ENCODE measurements at places on chromosomes 6 and 20.

- DNase-seq: no peak
Measured at GRCh38 chr20:63316502-63316921, 23.5 kb downstream of the COL20A1 start.

DNA sequence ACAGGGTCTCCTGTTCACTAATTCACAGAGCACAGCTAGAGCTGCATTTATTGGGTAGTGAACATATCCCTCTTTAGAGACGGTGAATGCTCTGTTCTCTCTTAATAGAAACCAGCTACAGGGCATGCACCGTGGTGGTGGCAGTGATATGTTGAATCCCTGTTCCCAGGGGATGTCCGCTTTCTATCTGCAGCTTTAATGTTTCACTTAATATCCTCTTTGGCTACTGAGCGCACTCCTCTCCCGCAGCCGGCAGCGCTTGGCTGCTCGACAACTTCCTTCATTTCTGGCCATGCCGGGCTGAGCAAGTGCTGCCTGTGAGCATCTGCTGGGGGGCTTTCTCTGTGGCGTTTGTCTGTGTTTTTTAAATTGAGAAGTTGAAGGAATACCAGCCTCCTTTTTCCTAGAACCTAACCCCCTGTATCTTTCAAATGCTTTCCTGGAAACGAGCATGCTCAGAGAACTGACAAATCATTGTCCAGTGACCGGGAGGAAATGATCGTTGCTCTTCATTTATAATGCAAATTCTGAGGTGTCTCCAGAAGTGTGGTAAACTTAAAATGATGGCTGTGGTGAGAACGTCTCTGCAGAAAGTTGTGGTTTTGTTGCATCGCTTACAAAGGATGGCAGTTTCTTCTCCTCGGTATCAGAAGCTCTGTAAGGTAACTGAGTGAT is 297.9 kb downstream of the UTRN start:
- DNase-seq: peak; percentile 30

GRCh38 chr6:5373430-5373829 is 112.1 kb downstream of the FARS2 start:
- DNase-seq: no peak

- no peak for DNase-seq
Measured at GRCh38 chr20:49833483-49833882, 20.9 kb downstream of the SLC9A8 start.

GRCh38 chr6:169131390-169131789 is 122.3 kb downstream of the THBS2 start:
- DNase-seq: no peak

DNA sequence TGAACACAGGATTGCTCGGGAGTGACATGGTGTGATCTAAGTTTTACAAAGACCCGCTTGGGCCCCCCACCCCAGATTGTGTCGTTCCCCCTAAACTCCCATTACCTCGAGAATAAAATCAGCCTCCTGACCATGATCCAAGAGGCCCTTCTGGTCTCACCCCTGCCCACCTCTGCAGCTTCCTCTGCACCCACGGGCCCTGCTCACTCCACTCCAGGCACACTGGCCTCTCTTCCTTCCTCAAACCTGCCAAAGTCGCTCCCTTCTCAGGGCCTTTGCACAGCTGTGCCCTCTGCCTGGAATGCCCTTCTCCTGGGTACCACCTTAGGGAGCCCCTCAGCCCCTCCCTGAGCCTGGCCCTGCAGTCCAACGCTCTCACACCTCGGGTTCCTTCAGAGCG is 17.9 kb downstream of the TGM2 start:
- DNase-seq: no peak

DNA sequence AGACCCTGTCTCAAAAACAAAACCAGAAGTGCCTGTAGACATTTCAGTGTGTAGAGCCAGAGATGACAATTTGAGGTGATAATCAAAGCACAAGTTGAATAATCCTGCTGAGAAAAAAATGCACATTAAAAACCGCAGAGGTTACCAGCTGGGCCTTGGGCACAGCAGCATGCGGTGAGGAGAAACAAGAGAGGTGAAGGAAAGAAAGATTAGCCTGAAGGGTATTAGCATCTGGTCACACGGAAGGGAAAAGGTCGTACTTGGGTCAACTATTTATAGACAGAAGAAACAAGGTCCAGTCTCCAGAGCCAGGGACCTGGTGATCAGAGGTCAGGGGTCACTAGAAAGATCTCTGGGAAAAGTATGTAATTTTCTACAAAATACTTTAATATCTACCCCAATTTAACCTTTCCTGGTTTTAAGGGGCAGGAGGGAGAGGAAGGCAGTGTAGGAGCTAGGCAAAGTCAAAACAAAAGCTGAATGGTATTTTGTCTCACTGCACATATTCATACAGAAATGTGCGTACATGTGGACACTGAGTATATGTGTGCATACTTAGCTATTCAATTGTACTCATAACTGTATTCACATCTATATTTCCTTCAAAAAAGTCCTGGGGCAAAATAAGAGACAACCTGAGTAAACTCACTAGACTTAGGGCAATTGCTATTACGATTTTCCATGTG is 10.1 kb downstream of the MAP7 start:
- DNase-seq: no peak

DNA sequence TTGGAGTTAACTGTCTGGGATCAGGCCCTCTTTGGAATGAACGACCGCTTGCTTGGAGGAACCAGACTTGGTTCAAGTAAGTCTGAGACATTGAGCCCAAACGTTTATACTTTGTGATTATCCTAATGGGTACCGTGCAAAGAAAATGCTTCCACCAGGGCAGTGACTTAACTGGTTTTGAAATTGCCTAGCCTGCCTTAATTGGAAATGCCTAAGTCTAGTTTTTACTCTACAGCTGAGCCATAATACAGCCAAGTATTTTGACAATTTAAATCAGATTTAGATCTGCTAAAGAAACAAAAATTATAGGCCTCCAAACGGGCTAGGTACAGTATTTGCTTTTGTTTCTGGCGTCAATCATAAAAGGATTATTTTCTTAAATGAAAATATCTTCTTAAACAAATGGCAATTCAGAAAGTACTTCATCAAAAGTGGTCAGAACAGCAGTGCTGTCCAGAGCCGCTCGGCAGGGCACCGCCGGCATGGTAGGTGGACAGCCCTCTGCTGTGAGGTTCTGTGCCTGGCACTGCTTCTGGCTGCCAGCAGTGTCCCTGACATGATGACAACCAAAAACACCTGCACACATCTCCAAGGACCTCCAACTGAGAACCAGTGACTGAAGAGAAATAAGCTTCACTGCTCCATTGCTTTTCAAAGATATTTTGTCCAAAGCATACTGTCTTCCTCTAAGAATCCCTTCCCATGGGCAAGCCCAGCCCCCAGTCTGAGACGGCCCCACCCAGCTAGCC is 55.6 kb downstream of the EZR start:
- DNase-seq: no peak

DNA sequence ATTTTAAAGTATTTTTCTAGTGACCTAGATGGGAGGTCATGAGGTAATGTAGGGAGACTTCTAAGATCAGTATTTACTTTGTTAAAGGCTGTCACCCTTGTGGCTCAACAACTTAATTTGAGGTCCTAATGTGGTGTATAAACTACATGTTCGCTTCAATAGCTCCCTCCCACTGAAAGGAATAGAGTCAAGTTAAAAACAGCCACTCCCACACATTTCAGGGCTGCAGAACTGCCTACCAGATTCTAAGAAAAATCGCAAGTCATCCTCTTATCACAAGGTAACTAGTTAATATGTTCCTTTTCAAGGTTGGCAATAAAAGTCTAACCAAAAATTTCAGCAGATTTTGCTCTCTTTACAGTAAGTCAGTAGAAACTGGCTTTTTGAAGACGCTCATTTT is 15.1 kb downstream of the GSTA1 start:
- DNase-seq: no peak

DNA sequence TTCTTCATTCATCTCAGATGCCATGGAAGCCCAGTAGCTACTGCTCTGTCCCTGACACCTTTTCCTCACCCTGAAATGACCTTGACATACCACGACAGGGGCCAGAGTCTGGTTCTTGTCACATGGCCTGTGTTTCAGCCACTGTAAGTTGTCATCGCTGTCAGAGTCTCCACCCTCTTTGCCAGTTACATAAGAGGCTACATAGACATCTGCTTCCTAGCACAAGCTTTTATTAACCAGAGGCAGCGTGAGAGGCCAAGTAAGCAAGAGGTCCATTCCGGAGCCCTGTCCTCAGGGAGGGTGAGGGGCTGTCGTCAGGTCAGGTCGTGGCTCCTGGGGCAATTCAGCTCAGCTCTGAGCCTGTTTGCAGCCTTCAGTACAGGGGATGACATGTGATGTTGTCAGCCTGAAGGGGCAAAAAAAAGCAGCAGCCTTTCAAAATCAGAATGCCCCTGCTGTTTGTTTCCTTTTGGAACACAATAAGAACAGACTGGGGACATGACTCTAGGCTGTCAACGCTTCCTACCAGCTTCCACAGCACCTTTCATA is 146.3 kb downstream of the MTFR2 start:
- DNase-seq: no peak

- DNase-seq: no peak
Measured at GRCh38 chr6:21999012-21999528, 297.8 kb downstream of the PRL start.

DNA sequence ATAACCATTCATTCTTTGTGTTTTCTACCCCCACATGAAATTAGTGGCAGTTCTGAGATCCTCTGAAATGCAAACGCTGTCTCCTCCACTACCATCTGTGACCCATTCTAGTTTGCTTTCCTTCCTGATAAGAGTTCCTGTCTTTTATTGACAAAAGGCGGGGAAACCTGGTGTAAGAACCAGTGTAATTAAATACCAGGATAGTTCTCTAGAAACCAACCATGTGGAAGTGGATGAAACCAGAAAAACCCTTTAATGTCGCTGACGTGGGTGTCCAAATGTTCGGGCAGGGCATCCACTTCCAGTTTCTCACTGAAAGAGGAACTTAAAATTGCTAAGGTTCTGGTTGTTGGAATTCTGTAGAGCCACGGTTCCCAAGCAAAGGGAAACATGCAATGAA is 79.1 kb downstream of the TNFRSF21 start:
- no peak for DNase-seq

DNA sequence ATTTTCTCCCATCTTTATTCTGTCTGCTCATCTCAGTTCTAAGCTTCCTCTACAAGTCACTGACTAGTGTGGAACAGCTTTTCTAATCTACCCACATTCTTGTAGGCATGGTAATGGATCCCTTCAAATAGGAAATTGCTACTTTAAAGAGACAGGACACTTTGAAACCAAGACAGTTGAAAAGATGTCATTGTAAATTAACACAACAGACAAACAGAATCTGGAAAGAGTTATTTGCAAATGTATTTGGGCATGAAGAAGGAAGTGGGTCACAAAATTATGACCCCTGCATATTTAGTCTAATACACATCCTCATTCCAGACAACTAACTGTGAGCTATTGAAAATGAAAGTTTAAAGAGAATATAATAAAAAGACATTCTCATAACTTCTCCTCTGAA is 298.2 kb upstream of the MARCKS start:
- DNase-seq: no peak

DNA sequence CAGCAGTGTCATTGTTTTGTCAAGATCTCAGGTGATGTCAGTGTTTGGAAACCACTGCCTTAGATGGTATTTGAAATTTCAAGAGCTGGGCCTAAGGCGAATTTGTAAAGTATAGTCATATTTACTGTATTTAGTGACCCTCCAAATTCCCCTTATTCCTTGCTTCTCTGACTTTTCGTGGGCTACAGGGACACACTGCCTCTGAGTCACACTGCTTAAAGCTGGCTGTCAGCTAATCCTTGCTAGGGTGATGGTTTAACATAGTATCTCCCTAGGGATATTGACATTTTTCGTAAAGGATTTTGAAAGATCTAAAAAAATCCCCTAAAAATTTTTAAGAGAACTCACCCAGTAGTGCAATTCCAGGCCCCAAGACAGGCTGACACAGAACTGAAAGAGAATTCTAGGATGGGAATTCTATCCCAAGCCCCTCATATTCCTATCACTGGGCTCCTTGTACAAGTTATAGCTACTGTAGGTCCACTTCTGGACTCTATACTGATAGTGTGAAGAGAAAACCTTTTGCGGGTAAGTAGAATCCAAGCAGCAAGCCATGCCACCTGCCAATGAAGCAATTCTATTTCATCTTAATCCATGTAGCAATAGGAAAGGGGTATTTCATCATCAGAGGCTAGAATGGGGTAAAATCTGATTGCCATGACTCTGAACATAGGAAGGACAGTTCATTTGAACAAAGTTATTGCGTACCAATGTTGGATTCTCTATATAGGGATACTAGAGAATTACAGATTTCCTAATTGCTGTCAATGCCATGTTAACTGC is 4.3 kb downstream of the BMP6 start:
- DNase-seq: no peak

GRCh38 chr6:47716207-47716606 is 17.8 kb downstream of the ADGRF4 start:
- DNase-seq: no peak

- no peak for DNase-seq
Measured at GRCh38 chr6:13810688-13811446, 3.5 kb downstream of the MCUR1 start.

DNA sequence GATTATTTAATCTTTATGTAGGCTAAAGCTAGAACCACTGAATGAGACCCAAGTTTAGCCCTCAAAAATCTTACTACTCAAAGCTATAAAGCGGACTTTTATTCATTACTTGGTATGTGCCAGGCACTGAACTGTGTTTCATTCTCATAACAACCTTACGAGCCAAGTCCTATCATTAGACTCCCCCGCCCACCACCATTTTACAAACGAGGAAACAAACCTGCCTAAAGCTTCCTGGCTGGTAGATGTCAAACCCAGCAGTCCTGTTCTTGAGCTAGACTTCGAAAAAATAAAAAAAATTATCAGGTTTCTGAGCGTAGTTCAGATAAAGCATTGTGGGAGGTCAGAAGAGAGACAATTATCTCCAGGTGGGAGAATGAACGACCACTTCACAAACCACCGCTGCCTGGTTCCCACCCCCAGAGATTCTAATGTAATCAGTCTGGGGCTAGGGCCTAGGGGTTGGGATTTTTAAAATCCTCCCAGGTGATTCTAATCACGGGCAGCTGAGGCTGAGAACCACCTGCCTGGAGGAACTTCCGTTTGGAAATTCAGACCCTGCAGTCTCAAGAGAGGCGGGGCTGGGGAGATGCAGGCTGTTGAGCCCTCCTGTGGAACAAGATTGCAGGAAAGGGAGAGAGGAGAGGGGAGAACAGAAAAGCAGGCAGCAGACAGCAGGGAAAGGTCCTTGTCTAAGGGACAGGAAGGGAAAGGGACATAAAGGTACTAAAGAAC is 8.6 kb downstream of the ADTRP start:
- no peak for DNase-seq

DNA sequence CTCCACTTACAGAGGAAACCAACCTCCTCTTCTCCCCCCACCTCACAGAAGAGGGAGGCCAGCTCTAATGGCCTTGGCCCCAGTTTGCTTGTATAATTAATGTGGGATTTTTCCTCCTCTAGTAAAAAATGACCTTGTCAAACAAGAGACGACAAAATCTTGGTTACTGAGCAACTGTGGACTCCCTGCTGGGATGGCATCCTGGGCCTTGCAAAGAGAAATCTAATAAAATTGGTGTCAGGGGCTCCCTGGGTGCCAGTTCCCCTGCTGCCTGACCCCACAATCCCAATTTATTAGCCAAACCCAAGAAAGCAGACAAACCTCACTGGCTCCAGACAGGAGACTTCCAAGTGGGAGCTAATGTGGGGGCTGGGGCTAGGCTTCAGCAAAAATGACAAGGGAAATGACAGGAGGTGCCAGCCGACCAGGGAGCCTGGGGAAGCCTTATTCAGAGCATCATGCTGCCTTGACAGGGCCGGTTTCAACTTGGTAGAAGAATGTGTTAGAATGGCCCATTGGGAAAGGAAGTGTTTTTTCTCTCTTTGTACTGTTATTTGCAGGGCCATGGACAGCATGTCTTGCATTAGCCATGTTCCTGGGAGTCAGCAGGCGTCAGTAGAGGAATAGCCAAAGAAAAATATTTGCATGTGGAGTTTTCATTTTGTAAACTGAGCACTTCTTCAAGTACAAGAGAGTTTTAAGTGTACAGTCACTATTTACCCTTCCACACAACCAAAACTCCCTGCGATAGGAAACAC is 816.9 kb downstream of the DHX35 start:
- DNase-seq: no peak
